ENCODE measurements at places on chromosomes 5 and 9. TPM values are rescaled to one million over a fixed set of nuclear protein-coding genes. Genes with fewer than 3 reads are reported as not detected.
A peak's percentile ranks its signal among the peaks of the same experiment; 100 is the strongest.

- H3K4me1 ChIP-seq = peaks cover 40% of the 10 kb centered on the region
- no peaks in the 10 kb centered on the region for H3K27me3 ChIP-seq
- no peak for DNase-seq
- H3K27ac ChIP-seq = no peak overlapping the region
Measured at GRCh38 chr5:180526269-180526668, 32.1 kb downstream of the CNOT6 start.

The GARIN3 gene
- total RNA-seq = 0.31 TPM

GRCh38 chr9:135134268-135135022, 47.0 kb downstream of the OLFM1 start:
- peaks cover 23% of the 10 kb centered on the region for H3K4me1 ChIP-seq
- peaks cover 1% of the 10 kb centered on the region for H3K27me3 ChIP-seq
- H3K4me3 ChIP-seq = no peak overlapping the region
- H3K36me3 ChIP-seq = peaks cover 1% of the 10 kb centered on the region
- H3K27ac ChIP-seq = no peak overlapping the region

The MPDZ gene
- total RNA-seq = not detected

- peak overlapping the region; percentile 66 for H3K4me3 ChIP-seq
- peaks cover 23% of the 10 kb centered on the region for H3K4me1 ChIP-seq
- no peak for DNase-seq
- no peaks in the 10 kb centered on the region for H3K27me3 ChIP-seq
Measured at GRCh38 chr9:134139081-134139480, 3.2 kb downstream of the WDR5 start.

DNA sequence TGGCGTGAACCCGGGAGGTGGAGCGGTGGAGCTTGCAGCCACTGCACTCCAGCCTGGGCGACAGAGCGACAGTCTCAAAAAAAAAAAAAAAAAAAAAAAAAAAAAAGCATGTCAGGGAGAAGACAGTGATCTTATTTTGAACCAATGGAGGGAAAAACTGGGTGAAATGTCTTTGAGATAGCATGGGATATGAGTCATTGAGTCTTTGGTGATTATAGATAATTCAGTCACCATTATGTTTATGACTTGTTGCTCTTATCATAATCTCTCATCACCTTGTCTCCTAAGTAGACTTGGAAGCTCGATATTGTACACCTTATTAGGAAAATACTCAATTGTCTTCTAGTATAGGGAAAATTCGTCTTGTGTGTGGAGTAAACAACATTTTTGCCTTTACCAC, 55.1 kb upstream of the KDM4C start:
- peak overlapping the region; percentile 89 for H3K4me3 ChIP-seq
- H3K27ac ChIP-seq = peak overlapping the region; percentile 91
- peaks cover 4% of the 10 kb centered on the region for H3K27me3 ChIP-seq
- H3K36me3 ChIP-seq = peaks cover 2% of the 10 kb centered on the region
- H3K4me1 ChIP-seq = peaks cover 14% of the 10 kb centered on the region

- no peaks in the 10 kb centered on the region for H3K36me3 ChIP-seq
- no peaks in the 10 kb centered on the region for H3K27me3 ChIP-seq
- H3K27ac ChIP-seq = no peak overlapping the region
- no peaks in the 10 kb centered on the region for H3K4me1 ChIP-seq
Measured at GRCh38 chr9:116774421-116775180, 87.5 kb downstream of the TRIM32 start.

The SH3PXD2B gene
- total RNA-seq = 0.26 TPM

All from activated T-helper 1 cell treated with anti-CD3 and anti-CD28 coated beads, Interleukin-12 subunit alpha, Interleukin-12 subunit beta, Interleukin-2, Interleukin-4 antibody, amounts not matched to agents 30 ng/mL and 10 ng/mL and 1 ng/mL, durations not matched to agents 14 hours and 24 hours and 36 hours (primary cell).